Smooth muscle cell of the coronary artery (primary cell): ENCODE measurements at places on chromosomes 13 and 19. TPM values are rescaled to one million over a fixed set of nuclear protein-coding genes. Genes with fewer than 3 reads are reported as not detected.

The FAM216B gene
- total RNA-seq: not detected in 2 replicates

The ITGBL1 gene
- 182 and 183 TPM in 2 replicates for total RNA-seq

The ZNF134 gene
- total RNA-seq: 12.3 and 25.0 TPM in 2 replicates

The TTC9B gene
- not detected in 2 replicates for total RNA-seq

The RDH8 gene
- not detected in 2 replicates for total RNA-seq

The CPB2 gene
- not detected in 2 replicates for total RNA-seq

The IRS2 gene
- total RNA-seq: 0.38 and 2.1 TPM in 2 replicates

The CTXN1 gene
- total RNA-seq: 0.12 and 2.8 TPM in 2 replicates

The RAB8A gene
- 71.7 and 95.4 TPM in 2 replicates for total RNA-seq

The TMEM59L gene
- total RNA-seq: 0.23 and 0.98 TPM in 2 replicates

The MEF2B gene
- not detected in 2 replicates for total RNA-seq
